ENCODE measurements at places on chromosomes 1 and 21. TPM values are rescaled to one million over a fixed set of nuclear protein-coding genes. Genes with fewer than 3 reads are reported as not detected.

PRR9 gene
- total RNA-seq = not detected

VPS72 gene
- total RNA-seq = 49.4 TPM

DNA sequence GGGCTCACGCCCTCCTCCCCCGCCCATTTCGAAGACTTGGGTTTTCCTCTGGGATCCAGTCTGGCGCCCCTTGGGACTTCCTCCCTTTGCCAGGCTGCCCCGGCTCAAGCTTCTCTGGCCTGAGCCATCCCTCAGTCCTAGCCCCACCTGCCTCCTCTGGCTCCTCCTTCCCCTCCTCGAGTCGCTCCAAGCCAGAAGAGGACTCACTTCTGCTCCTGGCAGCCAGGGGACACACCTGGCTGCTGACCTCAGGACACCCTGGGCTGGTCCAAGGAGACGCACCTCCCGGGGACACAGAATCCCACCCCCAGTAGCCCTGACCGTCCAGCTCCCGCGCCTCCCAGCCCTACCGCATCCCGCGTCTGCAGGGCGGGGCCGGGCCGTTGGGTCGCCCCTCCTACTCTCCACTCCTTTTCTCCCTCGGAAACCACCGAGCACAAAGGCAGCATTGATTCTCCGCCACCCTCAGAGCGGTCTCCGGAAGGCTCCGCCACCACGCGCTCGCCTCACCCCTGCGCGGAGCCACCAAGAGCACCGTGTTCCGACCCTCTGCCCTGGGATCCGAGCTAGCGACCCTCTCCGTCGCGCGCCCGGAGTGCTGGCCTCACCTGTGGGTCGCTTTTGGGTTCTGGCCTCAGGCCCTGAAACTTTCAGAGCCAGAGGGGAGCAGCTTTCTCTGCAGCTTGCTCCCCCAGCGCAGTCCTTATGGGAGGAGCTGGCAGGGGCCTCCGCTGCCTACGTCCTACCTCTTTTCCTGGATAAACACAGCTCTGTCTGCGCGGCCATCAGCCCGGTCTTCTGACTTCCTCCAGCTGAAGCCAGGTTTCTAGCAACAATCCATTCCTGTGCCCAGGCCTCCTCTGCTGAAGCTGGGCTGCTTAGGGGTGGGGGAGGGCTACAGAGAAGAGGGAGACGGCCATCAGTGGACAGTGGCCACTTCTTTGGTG is at the start of gene C2CD4D:
C2CD4D (minus strand) TSS at position 364 of the 947 bp plus-strand sequence. CDS start 831 bp downstream, outside the sequence.
- no peaks in the 10 kb centered on the region for H3K27me3 ChIP-seq
- H3K4me1 ChIP-seq = peaks cover 19% of the 10 kb centered on the region
- H3K36me3 ChIP-seq = no peaks in the 10 kb centered on the region

- H3K27ac ChIP-seq = no peak overlapping the region
- DNase-seq = no peak
- no peaks in the 10 kb centered on the region for H3K36me3 ChIP-seq
- H3K4me1 ChIP-seq = no peaks in the 10 kb centered on the region
- H3K4me3 ChIP-seq = no peak overlapping the region
Measured at GRCh38 chr1:184116287-184116686, 64.8 kb downstream of the TSEN15 start.

DNA sequence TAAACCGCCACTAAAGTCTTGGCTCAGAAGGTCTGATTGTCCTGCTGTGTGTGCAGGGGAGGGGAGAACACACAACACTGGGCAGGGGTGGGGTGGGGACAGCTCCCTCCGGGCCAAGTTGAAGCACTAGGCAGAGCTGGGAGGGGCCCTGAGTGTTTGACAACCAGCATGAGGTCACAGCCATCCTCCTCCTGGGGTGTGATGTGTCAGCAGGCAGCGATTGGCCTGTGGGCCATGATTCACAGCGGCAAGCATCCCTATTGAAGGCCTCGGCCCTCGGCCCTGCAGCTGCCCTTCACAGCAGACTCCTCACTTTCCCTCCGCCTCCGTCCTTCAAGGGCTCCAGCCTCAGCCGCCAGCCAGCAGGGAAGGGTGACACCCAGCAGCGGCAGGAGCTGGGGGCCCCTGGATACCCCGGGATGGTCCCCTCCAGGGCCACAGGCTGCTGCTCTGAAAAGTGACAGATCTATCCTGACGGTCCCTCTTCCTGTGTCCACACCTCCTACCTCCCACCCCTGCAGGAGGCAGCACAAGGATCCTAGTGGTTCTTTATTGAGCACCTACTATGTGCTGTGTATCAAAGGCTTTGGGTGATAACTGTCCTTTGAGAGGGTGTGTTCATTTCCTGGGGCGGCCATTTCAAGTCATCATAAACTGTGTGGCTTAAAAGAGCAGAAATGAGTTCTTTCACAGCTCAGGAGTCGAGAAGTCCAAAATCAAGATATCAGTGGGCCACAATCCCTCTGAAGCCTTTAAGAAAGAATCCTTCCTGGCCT is 66.0 kb upstream of the SLC25A33 start:
- H3K27ac ChIP-seq = no peak overlapping the region
- H3K4me1 ChIP-seq = no peaks in the 10 kb centered on the region
- no peaks in the 10 kb centered on the region for H3K36me3 ChIP-seq
- DNase-seq = no peak
- no peak overlapping the region for H3K4me3 ChIP-seq

MXRA8 gene
- total RNA-seq = 152 TPM

DNA sequence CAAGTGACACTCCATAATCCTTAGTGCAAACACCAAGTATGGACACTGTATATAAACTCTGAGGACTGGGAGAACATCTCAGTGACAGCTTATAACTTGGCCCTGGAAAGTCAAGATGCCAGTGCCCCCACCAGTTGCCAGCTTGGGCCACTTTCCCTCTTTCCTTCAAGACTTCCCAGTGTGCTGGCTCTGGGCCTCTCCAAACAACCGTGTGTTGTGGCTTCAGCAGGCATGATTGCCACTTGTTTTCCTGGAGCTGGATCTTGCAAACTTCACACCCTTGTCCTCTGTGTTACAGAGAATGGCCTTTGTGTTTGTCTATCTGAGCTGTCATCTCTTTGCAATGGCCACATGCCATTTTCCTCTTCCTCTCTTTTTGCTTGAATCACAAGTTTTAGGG is 37.0 kb downstream of the CCDC185 start:
- H3K4me1 ChIP-seq = no peaks in the 10 kb centered on the region
- no peak overlapping the region for H3K27ac ChIP-seq

PRDM16 gene
- 0.23 TPM for total RNA-seq

- H3K36me3 ChIP-seq = no peaks in the 10 kb centered on the region
- H3K27me3 ChIP-seq = no peaks in the 10 kb centered on the region
- no peak for DNase-seq
- no peak overlapping the region for H3K4me3 ChIP-seq
Measured at GRCh38 chr1:21794656-21795055, 11.7 kb upstream of the USP48 start.

All from prostate gland (tissue), 2 donors.